Activated naive CD8-positive, alpha-beta T cell treated with anti-CD3 and anti-CD28 coated beads, Interleukin-2, amount 50 U/mL, for 16 hours (primary cell): ENCODE measurements at places on chromosomes 16 and 17.

- DNase-seq: no peak
Measured at GRCh38 chr17:19333736-19334290, 28.7 kb downstream of the B9D1 start.

DNA sequence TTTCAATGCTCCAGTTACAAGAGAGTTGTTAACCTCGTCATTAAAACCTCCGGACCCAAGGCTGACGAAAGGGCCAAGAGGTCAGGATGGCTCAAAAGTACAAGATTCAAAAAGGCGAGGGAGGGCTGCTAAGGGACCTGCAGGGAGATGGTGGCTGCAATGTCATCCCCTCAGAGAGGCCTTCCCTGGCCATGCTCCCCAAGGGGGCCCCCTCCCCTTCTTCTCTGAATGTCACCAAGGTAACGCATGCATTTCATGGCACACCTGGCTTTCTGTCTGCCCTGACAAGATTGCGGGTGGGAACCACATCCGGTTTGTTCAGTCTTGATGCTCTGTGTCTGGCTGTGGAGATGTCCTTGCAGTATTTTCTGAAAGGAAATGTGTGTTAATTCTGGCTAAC lies 89.9 kb downstream of the C16orf78 start:
- no peak for DNase-seq

- no peak for DNase-seq
Measured at GRCh38 chr17:33152783-33153182, 140.3 kb downstream of the ASIC2 start.

DNA sequence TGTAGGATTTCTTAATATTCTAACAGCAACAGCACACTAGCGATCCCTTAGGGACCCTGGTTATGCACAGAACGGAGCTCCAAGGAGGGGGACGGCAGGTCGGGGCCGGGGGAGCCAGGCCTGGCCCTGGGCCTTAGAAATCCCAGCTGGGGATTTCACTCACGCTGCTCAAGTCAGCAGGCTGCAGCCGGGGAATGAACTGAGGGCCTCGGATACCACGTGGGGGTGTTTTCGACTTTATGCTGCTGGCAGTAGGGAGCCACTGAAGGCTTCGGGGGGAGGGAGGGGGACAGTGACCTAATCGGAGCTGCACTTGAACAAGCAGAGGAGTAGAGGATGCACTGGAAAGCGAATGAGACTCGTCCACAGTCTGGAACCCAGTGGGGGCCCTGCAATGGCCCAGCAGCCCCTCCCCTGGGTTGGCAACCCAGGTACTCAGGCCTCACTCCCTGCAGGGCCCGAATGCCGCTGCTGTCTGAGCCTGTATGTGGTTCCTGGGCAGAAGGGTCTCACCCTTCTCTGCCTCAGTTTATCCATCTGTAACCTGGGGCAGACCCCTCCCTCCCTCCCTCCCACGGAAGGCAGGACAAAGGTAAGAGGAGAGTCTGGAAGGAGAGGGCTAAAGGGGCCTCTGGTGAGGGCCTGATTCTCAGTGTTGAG lies 53.7 kb downstream of the RPH3AL start:
- DNase-seq: no peak

- DNase-seq: no peak
Measured at GRCh38 chr16:85573696-85574641, 39.2 kb upstream of the GSE1 start.

DNA sequence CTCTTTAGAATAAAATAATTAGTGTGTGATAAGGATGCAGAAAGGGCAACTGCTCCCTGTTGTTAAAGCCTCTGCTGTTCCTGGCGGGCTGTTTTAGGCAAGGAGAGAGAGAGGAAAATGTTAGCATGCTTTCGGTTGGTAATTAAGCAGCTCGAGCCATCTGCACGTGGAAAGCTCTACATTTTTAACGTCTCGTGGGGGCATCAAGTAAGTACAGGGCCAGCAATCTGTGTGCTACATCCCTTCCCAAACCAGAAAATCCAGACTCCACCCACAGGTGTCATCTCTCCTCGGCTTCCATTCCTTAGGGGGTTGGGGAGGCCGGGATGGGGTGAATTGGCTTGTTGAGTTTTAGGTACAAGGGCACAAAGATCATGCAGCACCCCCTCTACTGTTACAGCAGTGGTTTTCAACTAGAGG lies 62.4 kb upstream of the MARCHF10 start:
- DNase-seq: no peak

DNA sequence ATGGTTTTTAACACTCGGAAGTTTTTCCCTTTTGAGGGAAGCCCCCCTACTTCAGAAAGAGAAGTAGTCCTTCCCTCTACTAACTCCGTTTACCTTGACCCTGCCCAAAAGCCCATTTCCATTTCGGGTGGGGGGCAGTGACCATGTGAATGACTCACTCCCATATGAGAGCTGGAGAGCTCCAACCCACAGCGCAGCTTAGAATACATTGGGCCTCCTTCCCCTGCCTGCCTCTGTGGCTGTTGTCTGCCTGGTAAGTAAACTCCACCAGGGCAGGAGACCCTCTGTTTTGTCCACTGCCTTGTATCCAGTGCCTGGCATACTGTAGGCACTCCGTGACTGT lies 985 bp downstream of the SGSM2 start:
- no peak for DNase-seq

DNA sequence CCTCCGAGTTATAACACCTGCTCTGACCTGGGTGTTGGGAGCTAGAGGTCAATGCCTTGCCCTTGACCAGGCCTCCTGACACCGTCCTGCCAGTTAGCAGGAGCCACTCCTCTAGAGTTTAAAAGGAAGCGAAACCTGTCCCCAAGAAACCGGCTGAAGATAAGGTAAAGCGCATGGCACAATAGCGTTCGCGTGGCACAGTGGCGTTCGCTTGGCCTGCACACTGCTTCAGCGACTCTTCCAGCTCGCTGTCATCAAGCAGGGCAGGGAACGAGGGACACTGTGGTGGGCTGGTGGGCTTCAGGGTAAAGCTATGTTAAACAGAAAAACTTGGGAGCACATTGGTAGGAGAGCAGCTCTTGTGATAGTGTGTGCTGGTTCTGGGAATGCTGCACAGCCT lies 28.2 kb upstream of the ETV4 start:
- no peak for DNase-seq

DNA sequence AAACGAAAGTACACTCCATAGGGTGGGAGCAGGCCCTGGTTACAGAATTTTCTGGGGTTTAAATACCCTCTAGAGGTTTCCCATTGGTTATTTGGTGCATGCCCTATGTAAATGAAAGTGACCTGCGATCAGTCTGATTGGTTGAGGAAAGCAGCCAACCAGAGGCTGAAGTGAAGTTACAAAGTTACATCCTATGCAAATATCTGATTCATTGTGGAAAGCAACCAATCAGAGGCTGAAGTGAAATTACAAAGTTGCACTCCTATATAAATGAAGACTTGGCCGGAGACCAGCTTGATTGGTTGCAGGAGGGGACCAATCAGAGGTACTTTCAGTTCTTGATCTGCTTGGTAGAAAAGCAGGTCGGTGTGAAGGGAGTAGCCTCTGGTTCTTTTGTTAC lies 24.4 kb downstream of the NAA60 start:
- no peak for DNase-seq

DNA sequence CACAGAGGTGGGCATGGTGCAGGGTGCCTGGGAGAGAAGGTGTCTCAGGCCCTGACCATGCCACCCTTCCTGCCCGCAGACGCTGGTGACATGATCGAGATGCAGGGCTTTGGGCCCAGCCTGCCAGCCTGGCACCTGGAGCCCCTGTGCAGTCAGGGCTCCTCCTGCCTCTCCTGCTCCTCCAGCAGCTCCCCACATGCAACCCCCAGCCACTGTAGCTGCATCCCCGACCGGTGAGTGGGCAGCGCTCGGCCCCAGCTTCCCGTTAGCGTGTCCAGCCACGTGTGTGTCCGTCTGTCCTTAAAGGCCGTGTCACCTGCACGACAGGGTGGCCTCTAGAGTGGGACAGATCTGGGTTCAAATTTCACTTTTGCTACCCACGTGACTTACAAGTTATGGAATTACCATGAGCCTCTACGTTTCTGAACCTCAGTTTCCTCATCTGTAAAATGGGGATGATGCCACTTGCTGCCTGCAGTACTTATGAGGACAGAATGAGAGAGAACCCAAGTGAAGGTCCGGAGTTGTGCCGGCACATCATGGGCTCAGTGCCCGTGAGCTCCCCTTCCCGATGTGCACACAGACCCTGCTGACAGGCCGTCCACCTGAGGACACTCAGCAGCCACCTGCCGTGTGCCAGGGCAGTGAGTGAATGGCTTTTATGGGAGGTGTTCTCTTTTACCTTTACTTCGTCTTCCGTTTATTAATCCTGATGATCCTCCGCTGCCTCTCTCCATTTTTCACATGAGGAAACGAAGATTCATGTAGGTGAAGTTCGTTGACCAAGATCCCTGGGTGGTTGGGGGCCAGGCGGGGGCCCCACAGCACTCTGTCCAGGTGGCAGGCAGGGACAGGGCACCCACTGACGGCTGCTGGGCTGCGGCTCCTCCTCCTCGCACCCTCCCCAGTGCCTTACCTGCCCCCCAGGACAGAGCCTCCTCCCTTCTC lies 29.4 kb downstream of the MNT start:
- DNase-seq: no peak

- no peak for DNase-seq
Measured at GRCh38 chr17:31274252-31274651, 22.8 kb downstream of the OMG start.

DNA sequence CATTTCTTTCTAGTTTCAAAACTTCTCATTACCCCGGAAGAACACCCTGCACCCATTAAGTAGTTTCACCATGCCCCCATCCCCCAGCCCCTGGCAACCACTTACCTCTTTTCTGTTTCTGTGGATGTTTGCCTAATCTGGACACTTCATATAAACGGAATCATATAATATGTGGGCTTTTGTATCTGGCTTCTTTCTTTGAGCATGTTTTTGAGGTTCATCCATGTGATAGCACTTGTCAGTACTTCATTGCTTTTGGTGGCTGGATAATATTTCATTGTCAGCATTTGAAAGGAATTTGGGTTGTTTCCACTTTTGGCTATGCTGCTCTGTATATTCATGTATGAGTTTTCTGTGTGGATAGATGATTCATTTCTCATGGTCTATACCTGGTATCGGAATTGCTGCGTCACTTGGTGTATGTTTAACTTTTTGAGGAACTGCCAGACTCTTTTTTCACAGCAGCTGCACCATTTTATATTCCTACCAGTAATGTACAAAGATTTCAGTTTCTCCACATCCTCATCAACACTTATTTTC lies 30.0 kb upstream of the SLC5A10 start:
- no peak for DNase-seq

DNA sequence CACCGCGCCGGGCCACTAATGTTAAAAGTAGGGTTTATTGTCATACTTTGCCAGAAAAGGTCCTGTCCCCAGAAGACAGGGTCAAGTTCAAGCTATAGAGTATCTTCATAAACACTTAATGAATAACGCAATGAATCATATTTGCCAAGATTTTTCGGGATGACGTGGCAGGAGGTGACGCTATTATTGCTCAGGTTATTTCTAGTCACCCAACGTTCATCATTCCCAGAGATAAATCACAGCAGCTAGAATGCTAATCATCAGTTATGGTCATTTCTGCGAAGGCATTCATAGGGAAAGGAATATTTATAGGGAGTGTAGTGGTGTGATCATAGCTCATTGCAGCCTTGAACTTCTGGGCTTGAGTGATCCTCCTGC lies 2.0 kb downstream of the TMC5 start:
- DNase-seq: no peak

DNA sequence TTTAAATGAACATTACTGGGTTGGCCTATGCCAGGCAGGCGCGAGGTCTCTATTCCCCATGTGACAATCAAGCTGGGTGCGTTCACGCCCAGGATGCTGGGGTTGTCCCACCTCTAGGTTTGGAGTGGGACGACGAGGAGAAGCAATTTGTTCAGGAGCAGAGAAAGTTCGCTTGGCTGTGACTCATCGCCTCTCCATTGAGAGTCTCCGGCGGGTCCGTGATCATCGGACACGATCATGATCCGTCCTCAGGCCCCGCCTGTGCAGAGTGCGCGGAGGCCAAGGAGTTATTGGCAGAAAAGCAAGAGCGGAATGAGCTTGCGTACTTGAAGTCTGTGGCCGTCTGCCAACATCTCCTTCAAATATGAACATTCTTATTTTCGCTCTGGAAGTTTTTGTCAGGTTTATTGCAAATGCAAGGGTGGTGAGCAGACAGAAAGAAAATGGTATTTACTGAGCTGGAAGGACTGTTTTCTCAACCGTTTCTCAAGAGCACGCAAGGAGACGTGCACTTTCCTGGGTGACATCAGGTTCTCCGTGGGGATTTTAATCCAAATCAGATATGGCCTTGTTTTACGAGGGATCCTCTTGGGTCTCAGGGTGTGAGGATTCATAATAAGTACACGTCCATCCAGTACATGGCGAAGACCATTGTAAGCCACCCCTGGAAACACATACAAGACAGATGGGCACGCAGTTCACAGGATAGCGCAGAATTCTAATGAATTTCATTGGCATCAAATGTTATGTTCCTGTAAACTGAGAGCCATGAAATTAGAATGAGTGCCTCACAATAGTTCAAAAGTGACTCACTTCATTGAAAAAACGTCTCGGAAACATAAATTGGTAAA lies 70.1 kb upstream of the CREBBP start:
- no peak for DNase-seq

- DNase-seq: no peak
Measured at GRCh38 chr16:3824121-3824795, 56.3 kb downstream of the CREBBP start.

GRCh38 chr17:14871921-14872320 lies 393.2 kb downstream of the PMP22 start:
- DNase-seq: no peak

DNA sequence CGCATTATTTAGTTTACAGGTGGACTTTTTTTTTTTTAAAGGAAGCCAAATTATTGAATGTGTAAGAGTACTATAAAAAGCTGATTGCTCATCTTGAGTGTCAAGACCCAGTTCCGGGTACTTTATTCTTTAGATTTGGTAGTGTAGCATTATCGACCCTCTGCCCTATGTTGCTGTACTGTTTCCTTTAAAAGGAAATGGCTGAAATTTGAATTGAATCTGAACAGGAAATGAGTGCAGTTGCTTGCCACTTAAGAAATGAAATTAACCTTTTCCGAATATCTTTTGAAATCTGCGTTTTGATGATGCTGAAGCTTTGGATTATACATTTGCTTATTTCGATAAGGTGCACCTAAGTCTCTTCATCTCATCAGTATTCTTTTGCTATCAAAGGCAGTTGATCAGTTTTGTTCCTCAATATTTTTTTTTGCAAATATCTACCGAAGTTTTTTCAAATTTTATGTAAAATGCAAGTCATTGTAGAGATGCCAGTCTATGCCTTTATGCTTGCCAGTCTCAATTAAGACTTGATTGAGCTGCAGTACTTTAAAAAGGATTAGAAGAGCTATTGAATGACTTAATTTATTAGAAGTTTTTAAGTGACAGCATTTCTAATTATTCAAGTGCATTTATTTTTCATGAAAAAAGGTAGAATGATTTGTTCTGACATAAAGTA lies 1.8 kb downstream of the GGNBP2 start:
- no peak for DNase-seq
